GOT3 (cell line): ENCODE measurements at places on chromosomes 1 and 21.

- DNase-seq, result no peak
Observed at GRCh38 chr21:39463308-39463707, 11.5 kb downstream of the SH3BGR start.

DNA sequence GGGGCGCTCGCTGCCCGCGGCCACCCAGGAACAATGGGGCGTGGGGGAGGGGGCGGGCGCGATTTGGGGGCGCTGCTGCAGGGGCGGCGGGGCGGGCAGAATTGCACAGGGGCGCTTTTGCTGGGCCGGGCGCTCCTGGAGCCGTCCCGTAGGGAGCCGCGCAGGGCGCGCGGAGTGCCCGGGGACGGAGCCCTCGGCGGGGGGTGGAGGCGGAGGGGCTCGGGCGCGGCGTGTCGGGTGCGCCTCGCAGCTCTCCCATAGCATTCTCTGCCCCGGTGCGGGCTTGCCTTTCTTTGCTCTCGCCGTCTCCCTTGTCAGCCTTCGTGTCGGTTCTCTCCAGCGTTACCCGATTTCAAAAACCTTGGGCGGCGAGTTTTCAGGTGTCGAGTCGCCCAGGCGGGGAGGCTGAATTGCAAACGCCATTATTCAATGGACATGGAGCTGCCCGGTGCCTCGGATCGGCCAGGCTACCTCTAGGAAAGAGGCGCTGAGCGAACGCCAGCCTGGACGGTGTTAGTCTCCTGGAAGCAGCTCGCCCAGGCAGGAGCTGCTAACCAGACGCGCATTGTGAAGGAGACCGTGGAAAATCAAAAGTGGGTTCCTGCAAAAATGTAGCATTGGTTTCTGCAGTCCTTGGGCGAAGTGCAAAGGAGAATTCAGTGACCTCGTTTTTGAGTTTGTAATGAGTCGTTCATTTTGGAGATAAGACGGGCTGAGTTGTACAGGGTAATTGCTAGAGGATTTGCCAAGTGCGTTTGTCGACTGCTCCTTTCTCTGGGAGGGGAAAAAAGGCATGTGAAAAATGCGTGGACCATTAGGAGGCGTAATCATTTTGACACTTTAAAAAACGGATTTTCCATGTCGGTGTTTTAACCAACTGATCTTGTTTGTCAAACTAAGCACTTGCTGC, 626 bp downstream of the CXADR start:
- no peak for DNase-seq

- no peak for DNase-seq
Observed at GRCh38 chr1:9326596-9326995, 33.9 kb downstream of the SPSB1 start.

DNA sequence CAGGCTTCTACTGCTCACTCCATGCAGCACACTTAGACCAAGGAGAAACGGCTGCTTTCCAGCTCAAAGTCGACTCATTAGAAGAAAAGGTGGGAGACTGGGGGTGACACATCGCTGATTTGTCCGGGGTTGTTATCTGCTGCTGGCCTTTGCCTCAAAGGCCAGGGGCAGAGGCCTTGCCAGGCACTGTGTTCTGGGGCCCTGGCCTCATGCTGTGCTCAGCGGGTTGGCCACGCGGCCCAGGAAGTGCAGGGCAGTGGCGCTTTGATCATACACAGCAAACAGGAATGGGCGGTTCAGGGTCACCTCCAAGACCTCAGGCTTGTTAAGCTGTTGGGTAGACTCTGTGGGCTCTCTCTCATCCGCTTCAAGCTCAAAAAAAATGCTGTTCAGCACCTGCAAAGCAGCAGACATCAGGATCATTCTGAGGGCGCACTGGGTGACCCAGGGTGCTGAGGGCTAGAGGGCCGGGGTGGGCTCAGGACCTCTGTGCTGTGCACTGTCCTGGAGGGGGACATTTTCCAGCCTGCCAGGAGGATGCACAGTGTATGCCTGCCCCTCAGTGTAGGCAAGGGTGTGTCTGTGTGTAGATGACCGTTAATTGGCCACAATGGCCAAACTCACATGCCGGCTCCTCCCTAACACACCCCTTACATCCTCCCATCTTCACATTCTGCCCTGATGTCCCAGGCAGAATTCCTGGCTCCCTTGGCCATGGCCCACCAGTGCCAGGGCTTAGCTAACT, 10.8 kb downstream of the AGT start:
- no peak for DNase-seq

- no peak for DNase-seq
Observed at GRCh38 chr1:245707941-245708340, 553.2 kb downstream of the KIF26B start.

GRCh38 chr1:71294178-71294577, 213.3 kb upstream of the ZRANB2 start:
- DNase-seq, result no peak

- no peak for DNase-seq
Observed at GRCh38 chr1:117176579-117176978, 34.1 kb downstream of the VTCN1 start.

DNA sequence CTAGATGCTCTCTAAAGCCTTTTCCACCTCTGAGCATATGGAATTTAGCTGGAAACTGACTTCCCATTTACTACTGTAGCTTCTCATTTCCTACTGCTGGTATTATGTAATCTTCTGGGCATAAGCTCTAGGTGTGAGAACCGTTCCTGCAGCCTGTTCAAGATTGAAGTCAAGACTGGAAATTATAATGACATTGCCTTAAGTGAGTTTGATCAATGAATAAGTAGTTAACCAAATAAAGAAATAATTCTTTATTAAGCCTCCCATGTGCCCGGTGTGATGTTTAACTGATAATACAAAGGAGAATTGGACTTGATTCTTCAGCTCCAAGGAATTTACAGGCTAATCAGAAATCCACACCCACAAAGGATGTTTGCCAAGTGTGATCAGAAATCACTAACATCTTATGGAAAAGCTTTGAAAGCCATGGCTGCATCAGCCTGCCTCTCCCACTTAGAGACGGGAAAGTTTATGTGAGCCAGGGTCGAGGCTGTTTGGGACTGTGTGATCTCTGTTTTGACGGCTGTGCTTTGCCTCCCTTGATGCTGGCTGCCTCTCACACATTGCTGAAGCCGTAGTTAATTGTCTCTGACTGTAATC, 36.4 kb upstream of the PRELP start:
- DNase-seq, result no peak

GRCh38 chr1:167082511-167083027, 7.6 kb downstream of the GPA33 start:
- DNase-seq, result no peak

- no peak for DNase-seq
Observed at GRCh38 chr1:52636721-52637695, 4.0 kb downstream of the SHISAL2A start.

DNA sequence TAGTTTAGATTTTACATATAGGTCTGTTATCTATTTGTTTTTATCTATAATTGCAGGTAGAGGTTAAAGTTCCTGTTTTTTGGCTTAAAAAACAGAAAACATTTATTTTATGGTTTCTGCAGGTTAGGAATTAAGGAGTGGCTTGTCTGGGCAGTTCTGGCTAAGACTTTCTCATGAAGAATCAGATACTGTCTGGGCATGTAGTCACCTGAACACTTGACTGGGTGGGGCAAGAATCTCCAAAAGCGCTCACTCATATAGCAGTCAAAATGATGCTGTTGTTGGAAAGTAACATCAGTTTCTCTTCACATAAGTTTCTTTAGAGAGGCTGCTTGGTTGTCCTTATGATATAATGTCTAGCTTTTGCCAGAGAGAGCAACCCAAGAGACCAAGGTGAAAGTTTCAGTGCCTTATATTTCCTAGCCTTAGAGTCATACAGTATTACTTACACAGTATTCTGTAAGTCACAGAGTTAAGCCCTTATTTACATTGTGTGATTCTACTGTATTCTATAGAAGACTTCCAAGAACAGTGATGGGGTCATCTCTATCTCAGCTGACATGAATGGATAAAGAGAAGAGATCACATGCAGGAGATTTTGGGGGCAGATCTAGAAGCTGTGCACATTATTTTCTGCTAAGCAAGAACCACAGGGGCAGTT, 125.4 kb upstream of the GPR52 start:
- no peak for DNase-seq

GRCh38 chr1:80457409-80457808, 1343.3 kb upstream of the ADGRL2 start:
- no peak for DNase-seq

DNA sequence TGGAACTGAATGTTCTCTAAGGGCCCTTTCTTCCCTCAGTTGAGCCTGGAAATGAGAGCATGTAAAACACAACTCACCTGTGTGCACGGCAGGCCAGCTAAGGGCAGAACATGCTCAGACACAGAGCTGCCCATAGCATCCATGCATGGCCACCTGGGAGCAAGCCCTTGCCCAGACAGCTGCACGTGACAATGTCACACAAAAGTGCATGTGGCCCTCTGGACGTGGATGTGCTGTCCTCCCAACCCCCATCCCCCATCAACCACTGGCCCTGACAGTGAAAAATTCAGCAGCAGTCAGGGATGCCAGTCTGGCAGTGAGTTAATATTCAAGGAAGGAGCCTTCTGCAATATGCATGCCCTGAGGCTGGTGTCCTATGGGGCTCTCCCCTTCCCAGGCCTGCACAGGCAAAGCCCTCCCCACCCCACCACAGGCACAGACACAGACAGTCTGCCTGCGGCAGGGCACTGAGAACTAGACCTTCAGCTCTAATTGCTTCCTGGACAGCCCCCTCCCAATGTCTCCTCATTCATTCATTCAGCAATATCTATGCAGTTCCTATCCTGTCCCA, 14.6 kb upstream of the COL16A1 start:
- no peak for DNase-seq

DNA sequence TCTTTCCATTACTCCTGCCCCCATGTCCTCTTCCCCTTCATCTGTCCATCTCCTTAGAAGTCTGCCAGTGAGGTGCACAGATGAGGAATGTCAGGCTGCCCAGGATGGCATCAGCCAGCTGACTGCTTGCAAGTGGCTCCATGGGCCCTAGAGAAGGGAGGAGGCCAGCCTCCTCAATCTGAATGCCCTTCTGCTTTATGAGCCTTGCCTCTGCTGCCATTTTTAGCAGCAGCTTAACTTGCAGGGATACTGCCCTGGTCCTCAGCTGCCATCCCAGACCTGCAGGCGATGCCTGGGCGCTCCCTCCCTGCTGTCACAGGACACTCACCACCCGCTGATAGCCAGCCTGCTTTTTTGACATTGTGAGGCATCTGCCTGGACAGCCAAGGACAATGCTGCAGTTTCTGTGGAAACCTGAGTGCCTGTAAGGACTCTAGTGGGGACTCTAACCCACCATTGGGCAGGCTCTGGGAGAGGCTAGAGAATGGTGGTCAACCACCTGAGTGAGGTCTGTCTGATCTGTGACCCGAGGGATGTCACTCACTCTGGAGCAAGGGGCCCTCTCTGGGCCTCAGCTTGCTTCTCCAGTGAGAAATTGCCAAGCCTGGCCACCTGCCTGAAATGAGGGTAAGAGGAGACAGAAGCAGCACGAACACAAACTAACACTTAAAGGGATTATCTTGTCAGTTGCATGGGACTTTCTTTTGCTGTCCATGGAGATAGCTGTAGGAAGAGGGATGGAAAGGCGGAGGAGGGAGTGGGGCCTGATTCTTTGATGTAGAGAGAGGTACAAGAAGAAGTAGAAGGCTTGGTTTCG, 185.0 kb downstream of the MIS18A start:
- no peak for DNase-seq

GRCh38 chr1:182707122-182707521, 22.7 kb upstream of the RGS8 start:
- no peak for DNase-seq

DNA sequence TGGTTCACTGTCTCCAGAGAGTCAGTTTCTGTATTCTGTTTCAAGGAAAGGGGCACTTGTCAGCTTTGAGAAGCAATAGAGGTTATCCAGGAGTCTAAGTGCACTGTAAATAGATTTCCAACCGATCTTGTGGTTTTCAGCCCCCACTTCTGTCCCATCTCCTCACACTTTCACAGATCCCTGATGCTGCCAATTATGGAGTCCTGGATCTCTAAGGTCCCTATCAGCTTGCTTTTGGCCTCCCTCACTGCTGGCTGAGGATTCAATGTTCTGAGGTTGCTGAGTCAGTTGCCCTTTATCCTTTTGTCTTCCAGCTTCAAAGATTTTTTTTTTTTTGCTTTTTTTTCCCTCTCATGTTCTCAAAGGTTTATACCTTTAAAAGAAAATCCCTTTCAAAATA, 98.4 kb downstream of the DIRAS3 start:
- no peak for DNase-seq

DNA sequence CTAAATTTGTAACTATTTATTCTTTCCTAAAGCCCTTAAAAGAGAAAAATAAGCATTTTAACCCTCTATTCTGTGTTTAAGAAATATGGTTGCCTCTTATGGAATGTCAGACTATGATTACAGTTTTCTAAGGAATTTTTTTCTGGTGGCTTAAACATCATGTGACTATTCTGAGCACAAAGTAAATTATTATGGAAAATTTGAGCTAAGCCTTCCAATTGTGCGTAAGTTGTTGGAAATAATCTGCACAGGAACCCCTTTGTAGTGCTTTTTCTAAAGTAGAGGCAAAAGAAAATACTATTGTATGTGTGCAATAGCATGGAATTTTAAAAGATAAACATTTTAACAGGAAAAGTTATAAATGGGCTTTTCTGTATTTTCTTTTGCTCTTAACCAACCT, 254.8 kb downstream of the PBX1 start:
- no peak for DNase-seq

DNA sequence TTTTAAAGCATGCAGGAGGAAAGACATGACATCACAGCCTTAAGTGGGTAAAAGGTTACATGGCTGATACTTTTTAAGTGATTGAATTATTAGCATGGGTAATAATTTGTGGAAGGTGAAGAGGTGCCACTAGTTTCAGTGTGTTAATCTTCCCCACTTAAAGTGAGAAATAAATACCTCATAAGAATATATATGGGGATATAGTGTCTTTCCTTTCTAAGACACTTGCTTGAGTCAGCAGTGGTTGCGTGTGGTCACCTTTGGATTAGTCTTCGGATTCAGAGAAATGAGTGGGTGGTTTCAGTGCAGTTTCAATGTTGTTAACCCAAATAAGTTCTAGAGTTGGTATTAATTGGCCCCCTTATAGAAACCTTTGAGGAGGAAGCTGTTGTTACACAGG, 94.1 kb downstream of the ADGRL2 start:
- DNase-seq, result no peak

GRCh38 chr21:31929548-31929947, 56.7 kb downstream of the HUNK start:
- no peak for DNase-seq

GRCh38 chr21:26457817-26458216, 115.3 kb downstream of the CYYR1 start:
- no peak for DNase-seq

DNA sequence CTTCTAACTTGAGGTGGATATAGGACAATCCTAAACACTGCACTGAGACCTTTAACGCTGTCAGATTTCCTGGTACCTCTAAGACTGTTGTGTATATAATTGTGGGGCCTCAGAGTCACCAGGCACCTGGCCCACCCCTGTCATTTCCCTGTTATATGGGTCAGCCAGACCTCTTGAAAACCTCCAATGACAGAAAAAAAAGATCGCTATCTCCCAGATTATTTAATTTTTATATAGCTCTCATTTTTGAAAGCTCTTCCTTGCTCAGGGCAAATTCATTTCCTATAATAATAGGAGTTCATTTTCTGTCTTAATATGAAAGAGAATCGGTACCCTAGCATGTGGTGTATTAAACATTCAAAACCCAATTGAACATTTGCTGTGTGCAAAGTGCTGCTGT, 56.7 kb downstream of the ZP4 start:
- DNase-seq, result no peak

GRCh38 chr1:184052194-184052559, 647 bp downstream of the TSEN15 start:
- DNase-seq, result no peak
